ENCODE measurements at places on chromosomes 7 and 10.

GRCh38 chr7:114889646-114890285 is 32.1 kb upstream of the MDFIC start:
- no peak for DNase-seq

- DNase-seq: no peak
These were observed 78.4 kb upstream of the MEOX2 start for GRCh38 chr7:15764851-15765382.

DNA sequence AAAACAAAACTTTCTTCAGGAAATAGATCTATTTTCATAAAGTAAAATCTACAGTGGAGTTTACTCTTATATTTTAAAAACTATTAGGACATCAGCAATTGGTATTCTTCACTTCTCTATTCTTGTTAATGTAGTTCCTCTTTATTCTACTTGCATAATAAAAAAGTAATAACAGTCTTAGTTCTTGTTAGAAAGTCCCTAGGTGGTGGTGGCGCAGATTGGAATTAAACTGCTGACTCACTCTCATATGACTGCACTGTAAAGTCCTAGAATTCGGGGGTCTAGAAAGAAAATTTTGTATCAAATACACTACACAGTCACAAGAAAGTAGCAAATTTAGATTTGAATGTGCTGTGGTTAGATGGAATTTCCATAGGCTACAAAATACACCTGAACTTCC is 44.6 kb upstream of the TES start:
- no peak for DNase-seq

DNA sequence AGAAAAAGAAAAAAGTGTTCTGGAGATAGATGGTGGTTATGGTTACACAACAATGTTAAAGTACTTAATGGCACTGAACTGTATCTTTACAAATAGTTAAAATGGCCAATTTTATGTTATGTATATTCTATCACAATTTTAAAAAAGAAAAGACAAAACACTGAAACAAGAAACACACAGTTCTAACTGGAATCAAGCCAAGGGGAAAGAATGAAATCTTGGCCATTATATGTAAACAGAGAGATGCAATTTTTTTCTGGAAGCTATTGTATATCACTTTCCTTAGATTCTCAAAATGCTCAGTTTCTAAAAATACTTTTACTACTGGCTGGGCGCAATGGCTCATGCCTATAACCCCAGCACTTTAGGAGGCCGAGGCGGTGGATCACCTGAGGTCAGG is 4.1 kb downstream of the COA1 start:
- DNase-seq: no peak

- no peak for DNase-seq
These were observed 8.6 kb downstream of the VIM start for GRCh38 chr10:17236468-17237148.

- DNase-seq: no peak
These were observed 42.3 kb downstream of the JMJD1C start for GRCh38 chr10:63423494-63423893.

GRCh38 chr10:89466599-89467035 is 52.2 kb downstream of the IFIT5 start:
- no peak for DNase-seq

DNA sequence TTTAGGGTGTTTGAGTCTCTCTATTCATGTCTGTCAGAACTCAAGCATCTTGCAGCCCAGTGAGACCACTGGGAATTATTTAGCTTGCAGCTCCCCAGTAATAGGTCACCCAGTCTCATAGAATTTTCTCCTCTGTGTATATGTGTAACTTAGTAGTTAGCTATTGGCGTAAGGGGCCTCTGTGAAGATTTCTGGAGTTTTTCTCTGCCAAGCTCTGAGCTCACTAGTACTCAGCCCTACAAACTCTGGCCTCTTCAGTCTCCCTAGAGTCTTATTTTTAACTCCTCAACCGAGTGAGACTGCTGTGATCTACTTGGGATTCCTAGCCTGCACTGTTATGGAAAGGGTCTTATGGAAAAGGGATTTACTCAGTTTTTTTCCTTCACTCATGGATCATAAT is 90.2 kb downstream of the PPP1R9A start:
- DNase-seq: no peak

DNA sequence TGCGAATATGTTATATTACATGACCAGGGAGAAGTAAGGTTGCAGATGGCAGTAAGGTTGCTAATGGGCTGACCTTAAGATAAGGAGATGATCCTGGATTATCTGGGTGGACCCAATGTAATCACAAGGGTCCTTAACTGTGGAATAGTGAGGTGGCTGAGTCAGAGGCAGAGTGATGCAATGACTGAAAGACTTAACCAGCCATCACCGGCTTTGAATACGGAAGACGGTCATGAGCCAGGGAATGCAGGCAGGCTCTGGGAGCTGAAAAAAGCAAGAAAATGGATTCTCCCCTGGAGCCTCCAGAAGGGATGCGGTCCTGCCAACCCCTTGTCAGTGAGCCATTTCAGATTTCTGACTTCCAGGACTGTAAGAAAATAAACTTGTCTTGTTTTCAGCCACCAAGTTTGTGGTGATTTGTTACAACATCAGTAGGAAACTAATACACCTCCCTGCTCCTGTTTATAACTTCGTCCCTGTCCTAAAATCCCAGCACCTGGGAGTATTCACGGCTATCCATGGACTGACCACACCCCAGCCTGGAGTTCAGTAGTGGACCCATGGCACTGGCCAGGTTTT is 4.6 kb upstream of the C10orf95 start:
- no peak for DNase-seq

- DNase-seq: no peak
These were observed 9.4 kb upstream of the ZC3HAV1 start for GRCh38 chr7:139118805-139119485.

DNA sequence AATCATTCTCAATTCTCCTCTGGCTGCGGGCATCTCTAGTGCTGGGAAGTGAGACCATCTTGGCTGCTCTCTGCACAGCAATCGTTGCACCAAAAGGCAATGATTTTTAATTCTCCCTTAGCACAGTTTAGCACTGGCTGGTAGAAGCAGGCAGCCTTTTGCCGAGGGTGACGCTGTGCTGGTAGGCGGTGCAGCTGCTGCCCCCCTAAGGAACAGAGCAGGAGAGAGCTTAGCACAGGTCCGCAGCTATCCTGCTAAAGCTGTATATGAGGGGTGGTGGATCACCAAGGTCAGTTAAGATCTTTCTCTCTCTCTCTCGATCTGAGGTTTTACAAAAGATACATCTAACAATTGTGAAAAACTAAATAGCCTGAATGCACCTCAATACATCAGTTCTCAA is 390.1 kb downstream of the GATA3 start:
- no peak for DNase-seq

- DNase-seq: no peak
These were observed 60.4 kb downstream of the VIPR2 start for GRCh38 chr7:159084069-159084801.

DNA sequence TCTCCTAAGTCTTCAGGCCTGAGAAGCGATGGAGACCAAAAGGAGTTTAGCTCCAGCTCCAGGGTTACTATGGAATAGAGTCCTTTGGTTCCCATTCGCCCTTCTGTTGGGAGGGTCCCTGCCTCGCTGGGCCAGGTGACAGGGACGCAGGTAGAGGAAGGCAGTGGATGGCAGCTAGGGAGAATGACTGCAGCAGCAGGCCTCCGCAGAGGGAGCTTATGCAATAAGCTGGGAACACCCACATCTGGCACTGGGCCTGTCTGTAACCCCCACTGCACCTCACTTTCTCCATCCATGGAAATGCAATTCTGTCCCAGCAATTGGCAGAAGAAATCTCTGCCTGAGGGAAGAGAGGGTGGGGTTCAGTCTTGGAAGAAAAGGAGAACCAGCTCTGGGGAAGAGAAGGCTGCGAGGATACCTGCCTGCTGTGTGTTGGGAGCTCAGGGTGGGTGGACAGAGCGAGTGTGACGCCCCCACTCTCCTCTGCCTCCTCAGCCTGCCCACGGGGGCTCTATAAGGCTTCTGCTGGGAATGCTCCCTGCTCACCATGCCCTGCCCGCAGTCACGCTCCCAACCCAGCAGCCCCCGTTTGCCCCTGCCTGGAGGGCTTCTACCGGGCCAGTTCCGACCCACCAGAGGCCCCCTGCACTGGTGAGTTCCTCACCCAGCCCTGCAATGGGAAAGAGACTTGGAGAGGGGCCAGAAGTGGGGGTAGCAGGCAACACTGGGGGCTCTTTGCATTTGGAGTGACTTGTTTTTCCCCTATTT is 10.3 kb downstream of the EPHB6 start:
- no peak for DNase-seq

GRCh38 chr10:30346131-30346530 is 2.9 kb downstream of the MTPAP start:
- DNase-seq: no peak

- no peak for DNase-seq
These were observed 344.5 kb downstream of the PCLO start for GRCh38 chr7:82818171-82818570.

DNA sequence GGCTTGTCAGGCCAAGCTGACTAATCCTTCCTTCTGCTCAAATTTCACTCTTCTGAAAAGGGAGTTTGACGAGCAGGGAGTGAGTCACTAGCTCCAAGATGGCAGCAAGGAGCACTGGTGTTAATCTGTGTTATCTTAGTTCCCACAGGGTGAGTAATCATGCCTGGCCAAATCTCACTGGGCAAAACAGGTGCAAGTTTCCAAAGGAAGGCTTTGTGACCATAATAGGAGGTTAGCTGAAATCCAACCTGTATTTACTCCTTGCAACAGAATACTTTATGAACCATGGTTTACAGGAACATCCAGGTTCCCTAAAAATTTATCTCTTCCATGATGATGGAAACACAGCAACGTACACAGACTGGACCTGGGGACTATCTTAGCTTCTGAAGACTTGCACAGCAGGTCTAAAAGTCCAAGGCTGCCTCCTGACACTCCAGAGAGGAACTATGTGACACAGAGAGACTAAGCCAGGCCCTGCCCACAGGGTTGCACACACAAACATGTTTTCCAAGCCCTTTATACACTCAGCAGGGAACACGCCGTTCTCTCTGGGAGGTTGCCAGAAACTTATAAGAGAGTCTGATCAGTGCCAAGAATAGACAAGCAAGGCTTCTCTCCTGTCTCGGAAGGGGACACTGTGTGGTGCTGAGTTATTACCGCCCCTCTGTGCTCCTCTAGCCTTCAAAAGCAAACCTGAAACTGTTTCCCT is 46.3 kb downstream of the PDK4 start:
- DNase-seq: no peak

DNA sequence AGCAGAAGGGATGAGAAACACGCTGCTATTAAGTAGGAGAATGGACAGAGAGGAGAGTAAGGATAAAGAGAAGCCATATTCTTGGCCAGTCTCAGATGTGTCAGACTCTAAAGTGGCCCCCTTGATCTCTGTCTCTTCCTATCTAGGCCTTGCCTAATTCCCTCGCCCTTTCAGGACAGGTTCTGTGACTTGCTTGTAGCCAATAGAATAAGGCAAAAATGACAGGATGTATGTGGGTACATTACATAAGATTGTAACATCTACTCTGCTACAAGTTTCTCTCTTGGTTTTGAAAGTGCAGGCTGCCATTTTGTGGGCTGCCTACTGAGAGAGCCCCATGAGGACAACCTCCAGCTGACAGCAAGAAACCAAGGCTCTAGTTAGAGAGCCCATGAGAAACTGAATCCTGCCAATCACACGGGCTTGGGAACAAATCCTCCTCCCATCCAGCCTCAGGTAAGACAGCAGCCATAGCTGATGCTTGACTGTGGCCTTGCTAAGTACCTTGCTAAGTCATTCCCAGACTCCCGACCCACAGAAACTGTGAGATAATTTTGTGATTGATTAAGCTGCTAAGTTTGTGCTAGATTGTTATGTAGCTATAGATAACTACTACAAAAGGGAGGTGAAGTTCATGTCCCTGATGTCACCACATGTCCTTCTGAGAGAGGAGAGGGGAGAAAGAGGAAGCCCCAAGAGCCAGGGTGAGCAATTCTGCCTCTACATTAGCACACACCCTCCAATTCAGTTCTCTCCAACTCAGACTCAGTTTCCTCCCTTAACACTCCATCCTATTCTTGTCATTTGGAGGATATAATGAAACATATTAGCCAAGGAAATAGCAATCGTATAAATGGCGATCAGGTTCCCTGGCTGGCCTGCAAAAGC is 185.5 kb downstream of the SGMS1 start:
- DNase-seq: no peak

DNA sequence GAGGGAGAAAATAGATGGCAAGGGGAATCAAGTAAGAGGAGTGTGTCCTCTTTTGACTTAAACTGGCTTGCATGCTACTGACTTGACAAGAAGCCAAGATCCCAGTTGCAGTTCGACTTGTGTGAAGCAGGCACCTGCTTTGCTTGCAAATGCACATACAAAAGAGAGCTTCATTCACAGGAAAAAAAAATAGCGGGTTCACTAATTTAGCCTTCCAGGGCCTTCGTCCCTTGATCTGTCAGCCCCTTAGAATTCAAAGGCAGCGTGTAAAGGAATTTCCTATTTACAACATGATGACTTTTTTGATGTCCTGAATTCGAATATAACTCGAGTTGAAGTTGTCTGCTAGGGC is 192.1 kb downstream of the CELF2 start:
- DNase-seq: no peak

- no peak for DNase-seq
These were observed 22.2 kb downstream of the ZDHHC16 start for GRCh38 chr10:97468162-97468561.

DNA sequence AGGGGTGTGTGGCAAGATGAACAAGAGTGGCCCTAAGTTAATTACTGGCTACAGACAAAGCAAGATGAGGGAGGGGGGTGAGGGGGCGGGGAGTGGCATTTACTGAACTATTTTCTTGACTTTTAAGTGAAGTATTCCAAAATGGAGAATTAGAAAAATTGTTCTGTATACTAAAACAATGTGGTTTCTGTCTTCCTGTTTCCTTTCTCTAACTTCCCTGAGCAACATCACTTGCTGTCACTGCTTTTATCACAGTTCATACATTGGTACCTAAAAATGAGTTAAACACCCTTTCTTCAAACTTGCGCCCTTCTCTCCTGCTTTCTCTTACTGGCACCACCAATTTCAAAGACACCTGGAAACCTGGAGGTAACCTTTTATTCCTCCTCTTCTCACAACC is 21.6 kb downstream of the PDZD8 start:
- no peak for DNase-seq

- DNase-seq: no peak
These were observed 235.2 kb upstream of the AKR1E2 start for GRCh38 chr10:4590807-4591206.

GRCh38 chr10:56624082-56624481 is 263.0 kb upstream of the ZWINT start:
- no peak for DNase-seq

GRCh38 chr10:98125940-98126631 is 8.4 kb upstream of the R3HCC1L start:
- no peak for DNase-seq

GRCh38 chr7:122597277-122597676 is 101.6 kb downstream of the RNF133 start:
- no peak for DNase-seq

DNA sequence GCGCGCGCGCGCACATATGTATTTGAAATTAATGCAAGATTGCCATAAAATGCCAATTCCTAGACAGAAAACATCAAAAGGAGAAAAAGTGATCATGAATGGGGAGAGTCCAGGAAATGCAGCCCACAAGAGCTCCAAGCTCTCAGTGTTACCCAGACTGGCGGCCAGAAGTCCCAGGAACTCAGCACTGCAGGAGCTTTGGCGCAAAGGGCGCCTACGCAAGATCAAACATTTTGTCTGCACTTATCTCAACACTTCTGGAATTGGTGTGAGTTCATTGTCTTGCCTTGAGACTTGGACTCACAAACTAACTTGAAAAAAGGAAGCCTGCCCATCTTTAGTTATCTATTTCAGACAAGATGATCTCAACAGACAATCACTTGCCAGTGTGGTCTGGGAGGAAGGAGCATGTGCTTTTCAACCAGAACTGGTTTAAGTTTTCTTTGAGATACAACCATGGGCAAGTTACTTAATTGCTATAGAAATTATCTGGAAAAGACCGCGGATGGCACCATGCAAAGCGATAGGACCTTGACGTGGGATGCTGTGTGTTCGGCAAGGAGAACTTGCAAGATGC is 77.2 kb downstream of the KIAA1549 start:
- DNase-seq: no peak

All from NCI-H1048 (cell line).